T-helper 22 cell (primary cell): ENCODE measurements at places on chromosomes 1 and 21.

- no peak for DNase-seq
Observed at GRCh38 chr1:178495158-178495557, 1.6 kb downstream of the CLEC20A start.

GRCh38 chr1:119114786-119115185 is 25.7 kb downstream of the WARS2 start:
- DNase-seq, result no peak

DNA sequence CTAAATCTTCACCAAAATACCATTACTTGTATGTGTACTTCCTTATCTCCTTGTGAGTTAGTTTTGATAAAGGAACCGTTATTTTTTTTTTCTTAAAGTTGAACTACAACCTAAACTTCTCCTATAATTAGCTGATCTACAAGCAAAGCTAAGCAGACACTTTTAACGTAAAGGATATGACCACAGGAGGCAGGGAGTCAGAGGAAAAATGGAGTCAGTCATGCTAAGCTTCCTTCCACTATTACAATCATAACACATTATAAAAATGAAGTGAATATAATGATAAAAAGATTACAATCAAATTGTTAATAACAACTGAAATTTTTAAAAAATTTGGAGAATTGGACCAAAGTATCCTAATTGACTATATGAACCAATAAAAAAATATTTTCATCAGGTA is 892.6 kb downstream of the KCNT2 start:
- no peak for DNase-seq

DNA sequence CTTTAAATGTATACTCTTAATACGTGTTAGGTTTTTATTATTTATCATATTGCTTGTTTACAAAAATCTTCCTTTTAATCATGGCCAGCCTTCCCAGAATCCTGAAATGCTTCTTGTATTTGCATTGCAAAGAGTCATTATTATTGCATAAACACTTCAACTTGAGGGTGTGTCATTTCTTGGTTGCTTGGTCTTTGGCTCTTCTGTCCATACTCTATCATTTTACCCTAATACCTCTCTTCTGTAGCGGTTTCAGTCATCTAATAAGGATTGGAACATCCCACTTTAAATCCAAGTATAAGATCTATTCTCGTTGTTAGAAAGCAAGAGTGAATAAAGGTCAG is 200.6 kb upstream of the CACYBP start:
- DNase-seq, result no peak

- DNase-seq, result no peak
Observed at GRCh38 chr1:116577759-116578314, 7.0 kb upstream of the CD58 start.

DNA sequence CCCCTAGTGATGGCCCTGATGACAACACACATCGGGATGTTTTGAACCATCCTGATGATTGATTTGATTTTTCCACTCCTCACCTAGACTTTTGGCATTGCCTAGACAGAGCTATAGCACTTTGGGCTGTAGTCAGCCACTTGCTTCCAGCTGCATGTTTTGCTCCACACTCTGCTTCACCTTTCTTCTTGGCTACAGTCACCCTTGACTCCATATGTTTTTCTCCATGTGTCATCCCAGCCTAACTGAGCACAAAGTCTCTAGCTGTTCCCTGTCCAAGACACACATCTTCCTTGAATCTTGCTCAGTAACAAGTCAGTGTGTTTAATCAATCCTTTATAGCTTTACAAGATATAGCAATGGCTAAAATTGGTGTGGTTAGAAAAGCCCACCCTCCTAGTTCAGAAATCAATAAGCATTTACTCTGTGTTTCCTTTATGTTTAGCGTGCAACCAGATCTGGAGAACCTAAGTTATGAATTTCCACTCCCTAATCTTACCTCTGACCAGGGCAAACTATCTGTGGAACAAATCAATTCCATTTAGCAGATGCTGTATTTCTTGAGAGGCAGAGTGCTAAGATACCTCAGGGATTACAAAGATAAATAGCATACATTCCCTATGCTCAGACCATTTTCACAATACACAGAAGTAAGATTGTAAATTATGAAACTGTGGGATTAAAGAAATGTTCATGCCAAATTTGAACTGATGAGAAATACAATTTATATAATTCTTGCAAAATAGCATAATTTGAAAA is 98.4 kb upstream of the LYPLAL1 start:
- DNase-seq, result no peak

DNA sequence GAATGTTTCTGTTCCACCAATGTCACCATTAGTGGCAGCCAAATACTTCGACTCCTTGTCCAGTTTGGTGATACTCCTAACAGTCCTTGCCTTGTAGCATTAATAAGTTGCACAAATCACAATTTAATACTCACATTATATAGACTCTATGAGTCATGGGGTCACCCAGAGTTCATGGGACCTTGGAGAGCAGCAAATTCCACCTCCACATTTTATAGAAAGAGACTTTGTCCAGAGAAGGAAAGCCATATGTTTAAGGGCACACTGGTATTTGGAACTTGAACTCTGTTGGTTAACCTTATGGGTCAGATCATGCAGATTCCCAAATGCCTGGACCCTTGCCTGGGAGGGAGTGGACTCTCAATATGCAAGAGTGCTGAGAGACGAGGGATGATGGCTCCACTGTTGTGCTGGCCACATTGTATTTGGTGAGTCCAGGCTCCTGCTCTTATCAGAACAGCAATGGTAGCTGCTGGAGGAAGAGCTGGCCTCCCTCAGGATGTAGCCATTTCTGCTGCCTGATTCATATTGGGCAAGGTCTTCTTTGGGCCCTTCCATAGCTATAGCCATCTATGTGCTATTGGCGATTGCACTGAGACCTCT is 30.6 kb downstream of the DNAJC6 start:
- DNase-seq, result no peak

- peak; percentile 5 for DNase-seq
Observed at GRCh38 chr1:111598544-111598943, 21.0 kb upstream of the RAP1A start.

DNA sequence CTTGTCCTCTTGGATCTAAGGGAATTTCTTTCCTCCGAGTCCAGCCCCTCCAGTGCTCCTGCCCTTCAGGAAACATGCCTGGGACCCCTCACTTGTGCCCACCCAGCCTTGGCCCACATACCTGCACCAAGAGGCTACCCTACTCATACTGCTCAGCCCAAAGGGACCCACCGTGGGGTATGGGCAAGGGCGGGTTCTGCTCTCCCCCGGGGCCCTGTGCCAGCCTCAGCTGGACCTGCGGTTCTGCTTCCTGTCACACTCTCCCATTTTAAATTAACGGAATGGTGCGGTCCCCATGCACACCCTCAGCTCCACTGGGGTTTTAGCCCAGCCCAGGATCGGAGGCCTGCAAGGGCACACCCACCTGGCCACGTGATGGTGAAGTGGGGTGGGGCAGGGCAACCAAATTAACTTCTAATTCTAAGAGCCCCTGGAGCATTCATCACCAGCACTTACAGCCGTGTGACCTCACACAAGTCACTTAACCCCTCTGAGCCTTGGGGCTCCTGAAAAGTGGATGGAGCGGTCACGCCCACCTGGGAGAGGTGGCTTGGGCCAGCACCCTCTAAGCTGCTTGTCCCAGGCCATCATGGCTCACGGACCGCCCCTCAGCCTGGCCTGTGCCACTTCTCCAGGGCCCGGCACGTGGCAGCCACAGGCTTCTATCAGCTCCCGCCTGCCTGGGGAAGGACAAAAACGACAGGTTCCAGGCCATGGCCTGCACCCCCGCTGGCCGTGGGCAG is 28.3 kb downstream of the TP73 start:
- no peak for DNase-seq

GRCh38 chr21:19553919-19554615 is 1150.5 kb upstream of the TMPRSS15 start:
- DNase-seq, result no peak
